ENCODE measurements at places on chromosomes 1 and 21.
A peak's percentile ranks its signal among the peaks of the same experiment; 100 is the strongest.

GRCh38 chr1:147062956-147063355, 109.3 kb downstream of the PRKAB2 start:
- DNase-seq = no peak

GRCh38 chr1:111202366-111202706, 1.9 kb upstream of the DENND2D start:
- DNase-seq = no peak

DNA sequence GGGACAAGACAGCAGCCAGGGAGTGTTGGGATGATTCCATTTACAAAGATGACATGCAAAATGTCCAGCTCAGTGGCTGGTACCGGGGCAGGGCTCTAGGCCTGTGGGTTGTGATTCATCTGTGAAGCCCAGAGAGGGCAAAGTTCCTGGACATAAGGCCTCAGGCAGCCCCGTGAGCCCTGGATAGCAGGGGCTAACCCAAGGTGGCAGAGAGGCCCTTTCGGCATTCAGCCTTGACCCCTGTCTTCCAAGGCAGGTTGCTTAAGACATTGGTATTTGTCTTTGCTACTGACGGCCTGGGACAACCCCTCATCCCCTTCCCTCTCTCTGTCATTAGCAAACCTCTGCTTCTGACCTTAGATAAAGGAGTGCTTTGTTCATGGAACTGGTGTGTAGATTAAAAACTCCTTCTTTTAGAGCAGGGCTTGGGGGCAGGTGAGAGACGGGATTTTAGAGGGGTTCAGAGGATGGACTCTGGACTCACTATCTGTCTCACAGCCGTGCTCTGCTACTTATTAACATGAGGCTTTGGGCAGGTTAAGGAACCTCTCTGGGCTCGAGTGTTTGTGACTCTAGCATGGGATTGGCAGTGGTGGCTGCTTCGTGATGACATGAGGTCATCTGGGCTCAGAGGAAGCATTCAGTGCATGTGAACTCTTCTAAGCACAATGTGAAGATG, 36.3 kb downstream of the TMEM51 start:
- DNase-seq = no peak

DNA sequence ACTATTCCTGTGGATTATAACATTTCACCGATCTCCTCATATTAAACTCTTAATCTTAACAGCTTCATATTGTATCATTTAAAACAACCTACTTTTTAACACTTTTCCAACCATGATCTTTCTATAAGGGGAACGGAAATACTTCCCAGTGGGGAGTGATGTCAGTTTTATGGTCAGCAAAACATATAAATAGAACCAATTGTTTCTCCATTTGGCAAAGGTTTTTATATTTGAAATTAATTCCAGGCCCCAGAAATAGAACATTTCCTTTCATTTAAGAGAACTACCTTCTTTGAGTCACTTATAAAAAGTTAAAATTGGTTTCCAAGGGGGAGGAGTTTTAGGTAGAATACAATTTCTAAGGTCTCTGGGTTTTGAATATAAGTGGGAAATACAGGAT, 189.6 kb downstream of the TGFBR3 start:
- no peak for DNase-seq

DNA sequence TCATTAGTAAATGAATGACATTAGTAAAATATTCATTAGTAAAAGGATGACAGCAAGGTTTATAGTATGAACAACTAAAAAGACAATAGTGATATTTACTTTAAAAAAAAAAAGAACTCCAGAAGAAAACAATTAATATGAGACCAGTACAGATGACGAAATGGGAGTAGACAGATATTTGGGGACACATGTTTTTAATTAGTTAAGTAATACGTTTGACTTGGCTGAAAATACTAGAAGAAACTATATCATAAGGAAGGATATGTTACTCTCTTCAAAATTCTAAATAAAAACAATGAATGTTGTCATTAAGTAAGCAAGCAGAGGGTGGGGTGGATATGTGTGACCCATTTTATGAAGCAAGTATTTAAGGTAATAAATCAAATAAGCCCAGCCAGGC, 61.9 kb downstream of the GPATCH2 start:
- no peak for DNase-seq

- DNase-seq = peak; percentile 50
Measured at GRCh38 chr1:175572932-175573868, 170.2 kb downstream of the TNR start.

DNA sequence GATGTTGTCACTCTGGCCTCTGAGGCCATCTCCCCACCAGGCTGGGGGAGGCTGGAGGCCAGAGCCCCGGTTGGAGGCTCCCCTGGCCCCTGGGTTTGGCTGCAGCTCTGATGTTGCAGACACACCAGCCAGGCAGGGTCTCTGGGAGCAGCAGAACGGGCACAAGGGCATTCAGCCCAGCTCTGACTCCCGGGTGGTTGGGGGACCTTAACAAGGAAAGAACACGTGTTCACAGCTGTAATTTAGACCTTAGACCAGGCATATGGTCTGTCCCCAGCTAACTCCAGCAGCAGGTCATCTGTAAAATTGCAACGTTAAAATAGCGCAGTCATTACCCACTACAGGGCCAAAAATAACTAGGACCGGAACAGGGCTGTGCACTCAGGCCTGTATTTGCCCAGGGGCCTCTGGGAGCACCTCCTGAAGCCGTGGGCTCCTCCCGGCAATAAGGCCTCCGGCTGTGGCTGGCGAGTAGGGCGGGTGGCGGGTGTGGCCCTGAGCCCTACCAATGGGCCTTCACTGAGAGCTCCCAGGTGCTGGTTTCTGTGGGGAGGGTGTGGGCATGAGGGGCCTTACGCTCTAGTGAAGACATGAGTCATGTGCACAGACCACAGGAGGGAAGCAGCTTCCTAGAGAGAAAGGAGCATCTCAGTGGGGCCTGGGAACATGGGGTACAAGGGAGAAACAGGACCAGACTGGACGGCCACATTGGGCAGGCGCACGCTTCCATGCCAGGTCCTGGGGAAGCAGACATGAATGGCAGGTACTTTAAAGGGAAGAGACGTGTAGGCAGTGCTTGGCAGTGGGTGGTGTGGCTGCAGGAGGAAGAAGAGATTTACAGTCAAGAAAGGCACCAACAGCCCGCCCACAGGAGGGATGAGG, 6.1 kb downstream of the LDLRAP1 start:
- DNase-seq = no peak

DNA sequence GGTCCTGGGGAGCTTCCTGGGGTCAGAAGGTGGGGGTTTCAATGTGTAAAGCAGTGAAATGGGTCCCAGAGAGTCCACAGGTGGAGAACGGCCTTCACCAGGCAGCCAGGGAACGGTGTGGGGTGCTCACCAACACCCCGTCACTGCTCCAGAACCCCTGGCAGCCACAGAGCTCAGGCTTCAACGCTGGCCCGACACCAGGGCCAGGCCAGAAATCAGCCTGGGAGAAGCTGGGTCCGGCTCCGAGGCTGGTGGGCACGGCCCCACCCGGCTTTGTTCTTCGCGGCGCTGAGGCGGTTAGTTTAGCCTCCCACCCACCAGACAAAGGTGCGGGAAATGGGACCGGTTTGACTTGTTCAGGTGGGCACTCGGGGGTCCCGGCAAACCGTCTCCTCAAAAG, 24.8 kb upstream of the C1orf159 start:
- DNase-seq = no peak

GRCh38 chr1:174556392-174556791, 108.6 kb downstream of the GPR52 start:
- no peak for DNase-seq

- no peak for DNase-seq
Measured at GRCh38 chr1:150576794-150577556, 2.4 kb downstream of the MCL1 start.

DNA sequence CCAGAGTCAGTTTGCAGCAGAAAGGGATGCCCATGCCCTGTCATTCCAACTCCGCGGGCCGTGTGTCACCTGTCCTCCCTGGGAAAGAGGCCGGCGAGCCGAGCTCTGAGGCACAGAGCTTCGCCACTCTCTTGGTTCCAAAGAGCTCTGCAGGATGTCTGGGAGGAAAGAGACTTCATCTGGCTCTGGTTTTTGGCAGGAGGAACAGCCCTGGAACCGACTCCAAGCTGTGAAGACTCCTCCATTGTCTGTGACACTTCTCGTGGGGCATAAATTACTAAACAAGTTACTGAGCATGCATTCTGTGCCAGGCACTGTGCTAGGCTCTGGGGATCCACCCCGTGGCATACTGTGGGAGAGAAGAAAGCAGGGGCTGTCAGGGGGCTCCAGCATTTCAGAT, 3.9 kb upstream of the FAM151A start:
- DNase-seq = no peak

- no peak for DNase-seq
Measured at GRCh38 chr1:168096296-168097165, 40.2 kb downstream of the GPR161 start.

GRCh38 chr1:155858800-155859233, 550 bp upstream of the SYT11 start:
- no peak for DNase-seq

DNA sequence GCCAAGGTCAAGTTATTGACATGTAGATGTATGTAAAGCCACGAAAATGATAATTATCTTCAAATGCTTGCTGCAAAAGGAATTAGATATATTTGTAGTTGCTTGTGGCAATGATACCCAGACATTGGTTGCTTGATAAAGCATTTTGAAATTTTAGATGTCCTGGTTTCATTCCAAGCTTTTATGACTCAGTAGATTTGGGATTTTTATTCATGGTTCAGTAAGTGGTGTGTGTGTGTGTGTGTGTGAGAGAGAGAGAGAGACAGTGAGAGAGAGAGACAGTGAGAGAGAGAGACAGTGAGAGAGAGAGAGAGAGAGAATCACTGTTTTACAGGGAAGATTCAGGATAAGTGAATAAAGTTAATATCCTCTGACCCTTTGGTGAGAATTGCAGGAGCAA, 498.2 kb upstream of the C1orf87 start:
- no peak for DNase-seq

Data from occipital lobe (tissue), 3 donors.